Posterior vena cava (tissue), 2 donors: ENCODE measurements at places on chromosomes 3 and 15. TPM values are rescaled to one million over a fixed set of nuclear protein-coding genes. Genes with fewer than 3 reads are reported as not detected.

ITIH1 gene
- total RNA-seq, result 1.3 TPM

GRCh38 chr3:111676211-111677006 is 81.3 kb upstream of the ZBED2 start:
- DNase-seq, result no peak

OR5K2 gene
- not detected for total RNA-seq

DNA sequence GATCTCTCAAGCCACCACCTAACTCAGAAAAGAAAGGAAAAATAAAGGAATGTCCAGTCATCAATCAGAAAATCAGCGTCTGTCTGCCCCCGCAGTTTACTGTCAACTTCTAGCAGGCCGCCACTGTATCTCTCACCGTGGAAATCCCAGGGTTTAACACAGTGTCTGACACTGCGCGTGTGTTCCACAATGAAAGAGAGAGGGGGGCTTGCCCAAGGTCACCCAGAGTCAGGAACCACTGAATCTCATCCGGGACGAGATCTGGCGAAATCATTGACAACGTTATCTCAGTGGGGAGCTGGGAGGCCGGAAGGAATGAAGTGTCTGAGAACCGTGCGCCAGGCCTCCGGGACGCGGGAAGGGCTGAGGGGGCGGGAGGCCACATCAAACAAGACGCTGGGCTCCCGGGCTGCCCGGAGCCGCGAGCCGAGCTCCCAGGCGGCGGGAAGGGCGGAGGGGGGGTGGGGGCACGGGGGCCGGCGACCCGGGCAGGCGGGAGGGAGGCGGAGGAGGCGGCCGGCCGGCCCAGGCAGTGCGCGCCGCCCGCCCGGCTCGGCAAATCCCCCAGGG is 2.2 kb upstream of the HES1 start:
- DNase-seq, result peak; percentile 88

DNA sequence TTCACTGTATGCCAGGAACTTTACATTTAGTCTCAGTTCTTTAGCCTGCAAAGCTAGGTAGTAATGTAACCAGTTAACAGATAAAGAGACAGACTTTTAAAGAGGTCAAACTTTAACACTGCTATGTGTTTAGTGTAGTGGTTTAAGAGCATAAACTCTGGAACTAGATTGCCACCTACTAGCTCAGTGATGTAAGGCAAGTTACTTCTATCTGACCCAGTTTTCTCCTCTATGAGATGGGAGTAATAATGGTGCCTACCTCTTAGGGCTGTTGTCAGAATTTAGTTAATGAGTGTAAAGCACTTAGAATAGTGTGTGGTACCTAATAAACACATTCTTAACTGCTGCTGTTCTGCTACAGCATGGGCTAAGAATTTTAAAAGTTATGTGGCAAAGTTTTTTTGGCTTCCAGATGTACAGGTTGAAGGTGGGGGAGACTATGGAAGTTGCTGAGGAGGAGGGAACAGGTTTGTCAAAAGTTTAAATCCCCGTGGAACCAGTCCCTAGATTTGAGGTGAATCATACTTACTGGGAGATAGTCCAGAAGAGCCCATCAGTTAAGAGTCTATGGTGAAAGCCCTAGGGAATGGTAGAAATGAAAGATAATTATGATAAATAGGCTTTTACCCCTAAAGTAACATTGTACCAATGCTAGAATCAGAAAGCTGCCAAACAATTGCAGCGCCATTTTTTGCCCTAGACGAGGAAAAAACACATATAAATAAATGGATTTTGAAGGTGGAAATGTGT is 13.9 kb downstream of the TSC22D2 start:
- no peak for DNase-seq

DNA sequence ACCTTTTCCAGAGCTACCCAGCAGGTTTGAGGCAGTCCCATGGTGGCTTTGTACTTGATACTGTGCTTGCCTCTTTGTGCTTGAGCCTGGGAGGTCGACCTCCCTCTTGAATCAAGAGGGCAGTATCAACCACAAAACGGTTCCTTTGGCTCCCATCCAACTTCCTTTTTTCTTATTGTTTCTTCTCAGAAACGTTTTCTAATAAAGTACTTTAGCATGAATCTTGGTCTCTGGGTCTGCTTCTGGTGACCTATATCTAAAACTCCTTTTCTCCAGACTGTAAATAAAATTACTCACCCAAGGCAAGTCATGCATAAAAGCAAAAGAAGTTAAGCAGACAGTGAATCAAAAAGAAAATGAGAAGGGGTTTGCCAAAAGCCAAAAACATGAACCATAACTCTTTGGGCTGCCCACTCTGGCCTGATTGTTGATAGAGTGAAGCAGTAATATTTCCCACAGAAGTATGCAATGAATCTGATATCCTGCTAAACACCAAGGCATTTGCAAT is 112.2 kb upstream of the SLC4A7 start:
- DNase-seq, result no peak

DNA sequence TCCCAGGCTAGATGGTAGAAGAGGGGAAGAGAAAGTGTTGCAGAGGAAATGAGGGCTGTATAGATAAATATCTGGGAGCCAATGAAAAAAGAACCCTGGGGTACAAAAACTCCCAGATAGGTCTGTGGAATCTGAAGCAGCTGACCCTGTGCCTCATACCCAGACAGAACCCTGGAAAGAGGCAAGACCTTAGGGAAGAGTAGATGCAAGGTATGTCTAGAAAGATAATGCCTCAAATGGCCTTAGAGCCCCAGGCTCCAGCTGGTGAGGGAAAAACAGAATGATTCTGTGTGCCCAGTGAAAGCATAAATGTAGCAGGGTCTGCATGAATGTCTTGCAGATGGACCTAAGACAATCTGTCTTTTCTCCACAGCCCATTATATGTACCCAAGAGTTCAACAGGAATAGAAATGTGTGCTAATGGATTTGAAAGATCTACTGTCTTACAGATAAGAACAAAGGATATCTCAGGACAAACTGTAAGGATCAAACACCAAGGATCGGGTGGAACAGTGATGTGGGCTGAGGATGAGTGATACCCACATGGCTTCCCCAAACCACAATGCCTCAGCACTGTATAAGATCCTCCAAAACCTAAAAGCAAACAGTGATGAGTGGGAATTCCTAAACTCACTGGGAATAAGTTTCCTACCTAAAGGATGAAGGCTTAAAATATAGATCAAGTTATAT is 58.8 kb downstream of the NCEH1 start:
- DNase-seq, result no peak

- no peak for DNase-seq
Measured at GRCh38 chr3:181715571-181716340, 4.0 kb downstream of the SOX2 start.

PRR20G gene
- total RNA-seq, result not detected

DNA sequence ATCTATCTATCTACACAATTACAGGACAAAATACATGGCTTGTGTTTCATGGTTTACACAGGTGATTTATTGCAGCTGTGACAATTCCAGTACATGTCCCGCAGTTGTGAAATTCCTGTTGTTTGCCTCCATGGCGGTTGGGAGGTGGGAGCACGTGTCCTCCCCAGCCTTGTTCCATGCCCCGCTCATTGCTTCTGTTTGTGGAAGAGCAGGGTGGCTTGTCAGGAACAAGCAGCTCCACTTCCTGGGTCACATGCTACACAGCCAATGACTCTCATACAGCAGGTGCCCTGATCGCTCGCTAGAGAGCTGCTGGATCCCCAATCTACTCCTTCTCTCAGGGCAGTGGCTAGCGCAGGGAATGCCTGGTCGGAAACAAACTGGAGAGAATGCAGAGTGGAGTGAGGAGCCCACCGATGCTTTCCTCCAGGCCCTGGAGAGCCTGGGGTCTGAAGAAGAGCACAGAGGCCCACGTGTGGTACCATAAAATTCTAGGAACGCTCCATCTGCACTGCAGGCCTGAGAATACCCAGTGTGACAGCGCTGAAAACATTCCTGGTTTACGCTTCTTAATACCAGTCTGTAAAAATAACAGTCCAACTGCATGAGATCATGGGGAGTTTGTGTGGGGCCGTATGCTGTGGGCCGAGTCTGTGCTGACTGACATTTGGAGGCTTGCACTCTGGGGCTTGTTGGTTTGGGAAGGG is 270.6 kb upstream of the RGMA start:
- DNase-seq, result no peak

DNA sequence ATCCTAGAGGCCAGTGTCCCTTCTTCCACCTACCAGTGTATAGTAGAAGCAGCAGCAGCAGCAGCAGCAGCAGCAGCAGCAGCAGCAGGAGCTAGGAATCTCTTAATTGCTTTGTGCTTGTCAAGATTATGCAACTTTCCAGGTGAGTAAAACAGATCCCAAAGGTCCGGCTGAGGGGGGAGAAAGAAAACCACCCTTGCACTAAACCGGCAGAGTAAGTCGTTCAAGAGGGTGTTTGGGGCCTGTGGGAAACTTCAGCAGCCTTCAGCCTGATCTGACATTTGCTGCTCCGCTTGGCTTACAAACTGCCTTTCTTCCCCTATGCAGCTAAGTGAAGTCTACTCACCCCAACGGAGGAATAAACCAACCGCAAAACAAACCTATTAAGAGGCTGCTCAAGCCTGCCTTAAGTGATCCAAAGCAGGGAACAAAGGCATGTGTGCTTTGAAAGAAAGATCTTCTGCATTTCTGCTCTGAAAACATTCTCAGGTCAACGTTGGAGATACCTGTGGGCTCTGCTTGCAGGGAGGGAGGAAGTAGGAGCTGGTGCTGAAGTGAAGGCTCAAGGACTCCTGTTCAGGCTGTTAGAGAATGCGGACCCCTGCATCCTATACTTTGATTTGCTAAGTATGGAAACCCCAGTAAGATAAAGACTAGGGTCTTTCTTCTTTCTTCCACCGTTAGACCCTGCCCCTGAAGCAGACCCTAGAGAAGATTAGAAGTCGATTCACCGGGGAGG is 35.7 kb upstream of the DLG1 start:
- no peak for DNase-seq

SLC28A1 gene
- total RNA-seq, result not detected

ARRDC4 gene
- total RNA-seq, result 37.9 TPM

DNA sequence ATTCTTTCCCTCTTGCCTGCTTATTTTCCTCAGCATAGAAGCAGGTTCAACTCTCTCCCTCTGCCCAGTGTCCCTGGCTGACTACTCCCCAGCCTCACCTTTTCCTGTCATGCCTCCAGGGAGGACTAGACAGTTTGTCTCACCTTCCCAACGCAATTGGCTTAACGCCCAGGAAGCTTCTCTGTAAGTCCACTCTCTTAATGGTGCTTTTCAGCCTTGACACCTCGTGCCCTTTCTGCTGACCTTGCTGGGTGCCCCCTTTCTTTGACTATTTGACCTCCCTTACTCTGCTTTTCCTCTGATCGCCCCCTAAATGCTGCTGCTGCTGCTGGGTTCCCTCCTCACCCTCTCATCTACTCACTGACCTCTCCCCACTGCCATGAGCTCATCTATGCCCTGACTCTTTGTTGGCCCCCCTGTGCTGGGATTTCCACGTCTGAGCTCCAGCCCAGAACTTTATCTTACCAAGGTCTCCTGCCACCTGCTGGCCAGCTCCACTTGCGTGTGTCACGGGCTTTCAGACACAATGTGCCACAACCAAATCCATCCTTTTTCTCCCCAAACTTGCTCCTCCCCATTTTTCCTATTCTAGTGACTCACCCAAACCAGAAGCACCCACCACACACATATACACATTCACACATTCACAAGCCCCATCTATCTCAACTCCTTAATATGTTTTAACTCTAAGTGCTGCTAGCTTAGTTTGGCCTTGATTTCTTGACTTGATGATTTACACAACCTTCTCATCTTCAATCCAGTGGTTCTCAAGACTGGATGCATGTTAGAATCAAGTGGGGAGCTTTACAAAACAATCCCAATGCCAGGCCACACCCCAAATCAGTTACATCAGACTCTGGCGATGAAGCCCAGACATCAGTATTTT is 16.6 kb downstream of the EPB42 start:
- DNase-seq, result peak; percentile 84

DNA sequence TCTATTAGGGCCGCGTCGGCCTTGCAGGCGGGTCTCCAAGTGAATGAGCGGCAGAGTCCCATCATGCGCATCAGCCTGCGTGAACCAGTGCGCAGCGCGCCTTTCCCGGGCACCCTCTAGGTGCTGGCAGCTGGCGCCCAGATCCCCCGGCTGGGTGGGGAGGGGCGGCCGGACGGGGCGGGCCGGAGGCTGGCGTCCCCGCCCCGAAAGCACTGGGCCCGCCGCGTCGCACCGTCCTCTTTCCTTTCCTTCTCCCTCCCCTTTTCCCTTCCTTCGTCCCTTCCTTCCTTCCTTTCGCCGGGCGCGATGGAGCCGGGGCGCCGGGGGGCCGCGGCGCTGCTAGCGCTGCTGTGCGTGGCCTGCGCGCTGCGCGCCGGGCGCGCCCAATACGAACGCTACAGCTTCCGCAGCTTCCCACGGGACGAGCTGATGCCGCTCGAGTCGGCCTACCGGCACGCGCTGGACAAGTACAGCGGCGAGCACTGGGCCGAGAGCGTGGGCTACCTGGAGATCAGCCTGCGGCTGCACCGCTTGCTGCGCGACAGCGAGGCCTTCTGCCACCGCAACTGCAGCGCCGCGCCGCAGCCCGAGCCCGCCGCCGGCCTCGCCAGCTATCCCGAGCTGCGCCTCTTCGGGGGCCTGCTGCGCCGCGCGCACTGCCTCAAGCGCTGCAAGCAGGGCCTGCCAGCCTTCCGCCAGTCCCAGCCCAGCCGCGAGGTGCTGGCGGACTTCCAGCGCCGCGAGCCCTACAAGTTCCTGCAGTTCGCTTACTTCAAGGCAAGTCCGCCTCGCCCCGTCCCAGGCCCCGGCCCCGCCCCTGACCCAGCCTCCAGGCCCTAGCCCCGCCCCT is at the start of gene CRTAP:
CRTAP (plus strand) TSS at position 243 of the 850 bp plus-strand sequence; CDS start at position 307, 64 bp downstream.
- DNase-seq, result peak; percentile 99

GRCh38 chr3:24548278-24548677 is 53.6 kb upstream of the THRB start:
- DNase-seq, result no peak

DNA sequence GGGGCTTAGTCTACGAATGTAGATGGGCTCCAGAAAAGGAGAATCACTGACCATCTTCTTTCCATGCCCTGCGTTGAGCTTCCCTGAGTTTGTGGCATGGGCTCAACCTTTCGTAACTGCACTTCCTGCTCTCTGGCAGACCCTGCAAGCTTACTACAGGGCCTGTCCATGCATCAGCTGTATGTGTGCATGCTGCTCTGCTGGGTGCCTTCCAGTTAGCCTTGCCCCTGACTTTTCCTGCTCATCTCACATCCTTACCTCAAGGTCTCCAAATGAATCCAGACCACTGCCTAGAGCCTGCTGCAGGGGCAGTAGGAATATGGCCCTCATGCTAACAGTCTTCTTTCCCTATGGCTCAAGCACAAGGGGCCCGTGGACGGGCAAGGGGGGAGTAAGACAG is 2.0 kb upstream of the TF start:
- DNase-seq, result no peak

DNA sequence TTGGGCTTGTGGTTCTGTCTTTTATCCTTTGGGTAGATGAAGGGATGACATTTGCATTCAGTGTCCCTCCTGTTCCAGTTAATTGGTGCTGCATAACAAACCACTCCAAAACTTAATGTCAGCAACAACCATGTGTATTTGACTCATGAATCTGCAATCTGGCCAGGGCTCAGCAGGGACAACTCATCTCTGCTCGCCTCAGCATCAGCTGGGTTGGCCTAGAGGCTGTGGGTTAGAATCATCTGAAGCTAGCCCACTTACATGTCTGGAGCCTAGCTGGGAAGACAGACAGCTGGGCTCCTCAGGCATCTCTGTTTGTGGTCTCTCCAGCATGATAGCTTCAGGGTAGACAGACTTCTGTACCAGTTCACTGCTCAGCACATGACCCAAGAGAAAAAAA is 92.0 kb downstream of the TMEM108 start:
- no peak for DNase-seq
